Nucleus accumbens (tissue), 56 donors: ENCODE measurements at places on chromosomes 1 and 21.

DNA sequence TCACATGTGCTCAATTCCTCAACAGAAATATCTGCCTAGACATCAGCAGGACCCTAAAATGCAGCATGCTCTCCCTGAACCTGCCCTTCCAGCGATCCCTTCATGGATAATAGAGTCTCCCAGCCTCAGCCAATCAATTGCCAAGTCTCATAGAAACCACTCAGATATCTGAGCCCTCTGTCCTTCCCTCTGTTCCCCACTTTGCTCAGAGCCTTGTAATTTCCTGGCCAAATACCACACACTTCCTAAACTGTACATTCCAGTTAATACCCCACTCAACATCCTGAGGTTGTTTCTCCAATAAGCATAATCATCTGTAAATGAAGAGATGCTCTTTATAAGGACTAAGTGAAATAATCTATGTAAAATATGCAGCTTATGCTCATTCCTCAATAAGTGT, 59.3 kb upstream of the PTGFRN start:
- no peak for DNase-seq

GRCh38 chr1:174974711-174975119, 25.0 kb upstream of the CACYBP start:
- DNase-seq, result no peak

GRCh38 chr1:156947818-156948525, 27.5 kb downstream of the LRRC71 start:
- no peak for DNase-seq

DNA sequence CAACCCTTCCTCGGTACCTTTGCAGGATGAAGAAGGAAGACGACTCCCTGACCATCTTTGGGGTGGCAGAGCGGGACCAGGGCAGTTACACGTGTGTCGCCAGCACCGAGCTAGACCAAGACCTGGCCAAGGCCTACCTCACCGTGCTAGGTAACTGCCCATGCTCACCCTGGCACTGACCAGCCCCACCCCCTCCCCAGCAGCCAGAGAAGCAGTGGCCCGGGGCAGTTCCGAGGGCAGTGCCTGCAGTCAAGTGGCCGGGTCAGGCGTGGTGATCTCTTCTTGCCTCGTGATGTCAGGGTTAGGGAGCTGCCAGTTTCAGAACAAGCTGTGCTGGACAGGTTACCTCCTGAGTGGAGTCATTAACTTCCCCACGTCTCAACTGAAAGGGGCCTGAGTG, 66.4 kb upstream of the CNTN2 start:
- DNase-seq, result no peak

DNA sequence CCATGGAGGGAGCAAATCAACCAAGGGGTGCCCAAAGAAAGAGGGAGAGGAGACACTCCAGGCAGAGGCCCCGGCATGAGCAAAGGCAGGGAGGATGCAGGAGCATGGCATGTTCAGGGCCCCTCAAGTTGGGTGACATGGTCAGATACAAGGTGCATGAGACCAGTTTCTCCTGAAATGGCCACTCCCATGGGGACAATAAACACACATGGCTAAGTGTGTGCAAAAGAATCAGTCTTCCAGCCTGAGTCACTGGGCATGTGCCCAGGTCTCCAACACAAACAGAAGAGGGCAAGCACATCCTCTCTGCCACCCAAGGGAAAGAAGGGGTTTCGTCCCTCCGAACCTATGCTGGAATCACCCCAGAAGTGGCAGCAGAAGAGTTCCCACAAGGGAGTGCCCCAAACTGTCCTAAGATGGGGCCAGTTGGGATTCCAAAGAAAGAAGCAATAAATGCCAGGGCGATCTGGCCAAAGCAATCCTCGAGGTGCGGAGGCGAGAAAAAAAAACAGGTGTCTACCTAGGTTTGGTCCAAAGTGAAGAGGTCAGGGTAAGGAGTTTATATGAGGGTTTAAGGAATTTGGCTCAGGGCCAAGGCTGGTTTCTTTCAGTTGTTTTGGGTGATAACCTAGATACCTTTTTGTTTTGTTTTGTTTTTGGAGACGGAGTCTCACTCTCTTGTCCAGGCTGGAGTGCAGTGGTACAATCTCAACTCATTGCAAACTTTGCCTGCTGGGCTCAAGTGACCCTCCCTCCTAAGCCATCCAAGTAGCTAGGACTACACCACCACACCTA, 13.2 kb downstream of the CASP9 start:
- DNase-seq, result no peak

- no peak for DNase-seq
These were observed 1.7 kb downstream of the PRRX1 start for GRCh38 chr1:170665629-170666028.

GRCh38 chr1:213249395-213249794, 198.4 kb downstream of the RPS6KC1 start:
- DNase-seq, result no peak

- no peak for DNase-seq
These were observed 1.3 kb upstream of the ENAH start for GRCh38 chr1:225654277-225654597.

- no peak for DNase-seq
These were observed 45.2 kb downstream of the EPRS1 start for GRCh38 chr1:220001095-220001501.

- no peak for DNase-seq
These were observed at the start of gene FHAD1 for GRCh38 chr1:15246960-15247614. Gene FHAD1 (plus strand): TSS chr1:15247223. CDS start chr1:15251785, 4,562 bp downstream.

- DNase-seq, result no peak
These were observed 107.1 kb downstream of the EIF4G3 start for GRCh38 chr1:21069549-21069948.

- no peak for DNase-seq
These were observed 100.0 kb upstream of the SLC44A3 start for GRCh38 chr1:94719926-94720793.

DNA sequence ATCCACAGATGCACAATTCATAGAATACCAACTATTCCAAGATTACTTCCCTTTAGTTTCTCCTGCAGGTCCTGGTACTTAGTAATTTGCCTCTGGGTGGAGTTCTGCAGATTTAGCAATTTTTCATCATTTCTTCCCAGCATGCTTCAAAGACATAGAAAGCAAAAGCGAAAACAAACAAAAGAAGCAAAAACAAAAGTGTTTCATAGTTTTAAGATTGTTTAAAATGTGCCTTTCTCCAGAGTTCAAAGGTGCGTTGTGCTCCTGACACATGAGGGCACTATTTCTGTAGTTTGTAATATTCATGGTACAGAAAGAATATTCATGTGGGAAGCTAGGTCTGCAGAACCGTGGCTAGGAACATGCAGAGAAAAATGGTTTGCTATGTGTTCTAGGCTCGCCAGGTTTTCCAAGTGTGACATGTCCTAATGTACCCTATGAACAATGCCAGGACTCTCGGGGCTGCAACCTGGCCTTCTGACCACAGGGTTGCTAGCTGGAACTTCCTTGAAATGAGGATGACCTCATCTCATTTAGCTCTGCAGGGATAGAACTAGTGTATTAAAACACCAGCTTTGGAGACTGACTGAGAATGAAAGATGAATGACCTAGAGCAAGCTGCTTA, 30.0 kb upstream of the RCSD1 start:
- no peak for DNase-seq

GRCh38 chr1:172966844-172967540, 83.7 kb downstream of the TNFSF18 start:
- DNase-seq, result no peak

DNA sequence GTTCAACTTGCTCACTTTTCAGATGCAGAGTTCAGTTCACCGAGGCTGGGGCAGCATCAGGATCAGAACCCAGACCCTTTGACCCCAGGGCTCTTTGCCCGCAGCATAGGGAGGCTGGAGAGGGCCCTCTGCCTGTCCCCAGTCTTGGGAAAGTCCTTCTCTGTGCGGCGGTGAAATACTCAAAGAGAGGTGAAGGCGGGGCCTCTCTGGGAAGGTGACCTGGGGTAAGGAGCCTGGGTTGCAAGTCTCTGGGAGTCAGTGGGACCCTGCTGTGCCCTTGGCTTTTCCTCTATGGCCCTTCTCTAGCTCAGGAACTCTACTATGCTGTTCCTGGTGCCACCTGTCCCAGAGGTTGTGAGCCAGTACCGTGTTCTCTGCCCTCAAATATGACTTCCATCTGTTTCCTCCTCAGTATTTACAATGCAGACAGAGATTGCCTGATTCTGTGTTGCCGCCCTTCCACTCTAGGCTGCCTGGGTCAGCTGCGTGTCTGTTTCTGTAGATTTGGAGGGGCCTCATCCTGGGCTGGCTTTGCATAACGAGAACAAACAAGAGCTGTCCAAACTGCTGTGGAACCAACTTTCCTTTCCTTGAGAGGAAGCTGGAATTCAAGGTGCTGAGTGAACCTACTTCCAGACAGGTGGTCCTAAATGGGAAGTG, 18.7 kb upstream of the ZBTB21 start:
- DNase-seq, result no peak

DNA sequence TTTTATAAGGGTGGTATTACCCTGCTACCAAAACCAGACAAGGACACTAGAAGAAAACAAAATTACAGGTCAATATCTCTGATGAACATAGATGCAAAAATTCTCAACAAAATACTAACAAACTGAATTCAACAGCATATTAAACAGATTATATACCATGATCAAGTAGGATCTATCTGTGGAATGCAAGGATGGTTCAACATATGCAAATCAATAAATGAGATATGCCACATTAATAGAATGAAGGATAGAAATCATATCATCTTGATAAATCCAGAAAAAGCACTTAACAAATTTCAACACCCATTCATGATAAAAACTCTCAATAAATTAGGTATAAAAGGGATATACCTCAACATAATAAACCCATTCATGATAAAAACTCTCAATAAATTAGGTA, 24.3 kb upstream of the MYBPHL start:
- no peak for DNase-seq

DNA sequence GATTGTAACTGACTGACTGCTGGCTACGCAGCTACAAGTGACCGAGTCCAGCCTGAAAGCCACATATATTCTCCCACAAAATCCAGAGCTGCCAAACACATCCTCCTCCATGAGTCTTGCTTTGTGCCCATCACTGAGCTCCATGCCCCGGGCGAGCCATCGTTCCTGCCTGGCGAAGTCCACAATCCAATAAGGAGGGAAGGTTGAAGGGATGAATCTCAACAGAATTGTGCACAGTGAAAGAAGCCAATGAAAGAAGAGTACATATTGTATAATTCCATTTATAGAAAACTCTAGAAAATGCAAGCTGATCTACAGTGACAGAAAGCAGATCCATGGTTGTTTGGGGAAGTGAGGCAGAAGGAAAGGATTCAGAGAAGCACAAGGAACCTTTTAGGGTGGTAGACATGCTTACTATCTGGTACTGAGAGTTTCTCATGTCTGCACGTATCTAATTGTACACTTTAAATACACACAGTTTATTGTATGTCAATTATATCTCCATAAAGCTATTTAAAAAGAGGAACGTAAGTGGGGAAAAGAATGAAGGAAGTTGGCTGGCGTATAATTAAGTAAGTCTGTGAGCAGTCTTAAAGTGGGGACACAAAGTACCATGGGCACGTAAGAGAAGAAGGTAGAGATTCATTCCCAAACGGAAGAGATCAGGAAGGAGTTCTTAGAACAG, 115.9 kb upstream of the JUN start:
- no peak for DNase-seq

DNA sequence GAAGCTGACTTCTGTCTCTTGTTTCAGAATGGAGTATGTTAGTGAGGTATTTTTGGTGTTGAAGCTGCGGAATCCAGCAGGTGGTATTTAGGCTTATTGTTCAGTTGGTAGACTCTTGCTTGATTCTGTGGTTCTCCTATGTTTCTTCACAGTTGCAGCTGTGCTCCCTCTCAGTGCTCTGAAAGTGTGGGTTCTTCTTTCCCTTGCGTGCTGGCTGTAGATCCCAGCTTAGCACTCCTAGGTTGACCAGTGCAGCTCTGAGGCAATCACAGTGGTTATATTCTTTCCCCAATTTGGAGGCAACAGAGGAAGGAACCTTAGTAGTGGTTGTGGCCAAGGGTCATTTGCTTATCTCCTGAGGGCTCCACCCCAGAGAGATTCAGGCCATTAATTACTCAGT, 269.2 kb upstream of the NRIP1 start:
- no peak for DNase-seq

DNA sequence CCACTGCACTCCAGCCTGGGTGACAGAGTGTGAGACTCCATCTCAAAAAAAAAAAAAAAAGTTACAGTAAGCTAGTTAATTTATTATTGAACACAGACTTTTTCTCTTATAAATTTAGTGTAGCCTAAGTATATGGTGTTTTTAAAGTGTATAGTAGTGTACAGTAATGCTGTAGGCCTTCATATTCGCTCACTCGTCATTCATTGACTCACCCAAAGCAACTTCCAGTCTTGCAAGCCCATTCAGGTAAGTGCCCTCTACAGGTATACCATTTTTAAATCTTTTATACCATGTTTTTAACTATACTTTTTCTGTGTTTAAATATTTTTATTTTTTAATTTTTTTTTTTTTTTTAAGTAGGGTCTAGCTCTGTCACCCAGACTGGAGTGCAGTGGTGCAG, 12.1 kb downstream of the POU2F1 start:
- no peak for DNase-seq

- DNase-seq, result no peak
These were observed 35.1 kb upstream of the LRRC39 start for GRCh38 chr1:100213141-100213540.

- DNase-seq, result no peak
These were observed 163.6 kb downstream of the ST6GALNAC3 start for GRCh38 chr1:76238094-76238628.

DNA sequence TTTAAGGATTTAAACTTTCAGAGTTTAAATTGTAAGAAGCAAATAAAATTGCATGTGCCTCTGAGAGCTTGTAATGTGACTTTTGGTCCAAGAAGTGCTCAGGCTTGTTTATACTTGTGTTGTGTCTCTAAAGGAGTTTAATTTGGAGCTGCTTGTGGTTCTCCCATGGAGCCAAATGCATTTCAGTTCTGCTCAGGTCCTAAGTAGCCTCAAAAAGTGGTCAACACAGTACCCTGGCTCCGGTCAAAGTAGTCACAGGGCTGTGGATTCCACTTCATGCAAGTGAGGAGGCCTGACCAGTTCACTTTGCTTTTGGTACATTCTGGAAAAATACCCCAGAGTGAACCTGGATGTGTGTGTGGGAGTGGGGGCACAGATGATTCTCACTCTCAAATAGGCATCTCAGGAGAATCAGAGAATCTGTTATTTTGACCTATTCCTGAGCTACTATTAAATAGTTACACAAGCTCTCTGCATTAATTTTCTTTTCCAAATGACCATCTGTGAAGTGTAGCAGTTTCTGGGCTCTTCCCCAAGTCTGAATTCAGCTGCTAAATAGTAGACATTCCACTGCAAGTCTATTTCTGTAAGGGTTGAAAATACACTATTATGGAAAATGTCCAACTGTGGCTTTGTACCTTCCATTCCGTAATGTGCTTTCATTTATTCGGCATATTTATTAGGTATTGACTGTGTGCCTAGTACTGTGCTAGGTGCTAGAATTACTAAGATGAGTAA, 31.7 kb upstream of the AGO1 start:
- DNase-seq, result no peak

GRCh38 chr1:100506217-100506616, 31.7 kb upstream of the GPR88 start:
- no peak for DNase-seq
